T-helper 17 cell (primary cell): ENCODE measurements at places on chromosomes 2 and 18. TPM values are rescaled to one million over a fixed set of nuclear protein-coding genes. Genes with fewer than 3 reads are reported as not detected.

DNA sequence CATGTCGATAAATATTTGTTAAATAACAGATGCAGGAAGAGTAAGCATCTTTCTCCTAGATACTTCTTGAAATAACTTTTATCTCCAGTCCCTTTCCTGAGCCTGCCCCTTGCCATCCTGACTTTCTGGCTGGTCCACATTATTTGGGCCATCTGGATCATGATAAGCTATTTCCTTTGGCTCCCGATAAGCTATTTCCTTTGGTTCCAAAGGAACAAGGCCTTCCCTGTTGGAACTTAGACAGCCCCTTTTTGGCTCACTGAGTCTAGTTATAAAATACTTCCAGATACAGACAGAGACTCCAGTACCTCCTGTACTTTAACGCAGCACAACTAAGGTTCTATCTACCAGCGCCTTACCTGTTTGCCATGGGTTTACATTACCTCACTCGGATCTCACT is 205.3 kb upstream of the CCDC150 start:
- DNase-seq = no peak

GRCh38 chr2:120283649-120284048 is 31.0 kb downstream of the RALB start:
- no peak for DNase-seq

The TANC1 gene
- 1.4 TPM for total RNA-seq

The SEPTIN10 gene
- 3.9 TPM for total RNA-seq

DNA sequence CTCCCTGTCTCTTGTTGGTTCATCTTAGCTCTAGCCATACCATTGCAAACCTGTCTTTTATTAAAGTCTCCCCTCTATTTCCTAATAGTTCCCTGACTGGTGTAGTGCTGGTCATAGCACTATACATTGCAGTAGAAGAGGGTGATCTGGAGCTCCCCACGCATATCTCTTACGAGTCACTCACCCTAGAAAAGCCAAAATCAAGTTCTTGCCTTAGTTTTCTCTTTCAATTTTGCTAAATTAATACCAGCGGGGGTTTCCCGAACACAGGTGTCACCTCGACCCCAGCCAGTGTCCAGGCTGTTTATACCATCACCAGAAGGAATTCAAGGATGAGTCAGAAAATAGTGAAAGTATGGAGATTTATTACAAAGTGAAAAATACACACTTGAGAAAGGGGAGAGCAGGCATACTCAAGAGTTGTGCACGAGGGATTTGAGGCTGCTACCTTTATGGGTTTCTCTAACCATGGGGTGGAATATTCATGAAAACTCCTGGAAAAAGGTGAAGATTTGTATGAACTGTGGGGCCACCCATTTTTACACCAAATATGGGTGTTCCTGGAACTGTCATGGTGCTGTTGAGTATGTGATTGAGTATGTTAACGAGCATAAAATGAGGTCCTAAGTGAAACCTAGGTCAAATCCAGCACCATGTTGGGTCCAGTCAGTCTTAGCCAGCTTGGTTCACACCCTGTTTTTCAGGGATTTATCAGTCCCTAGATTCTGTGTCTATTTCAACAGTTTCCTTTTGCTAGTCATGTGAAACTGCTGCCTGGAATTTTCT is 20.2 kb downstream of the PROKR1 start:
- DNase-seq = no peak

GRCh38 chr2:208118918-208119317 is 5.4 kb downstream of the CRYGD start:
- no peak for DNase-seq

- DNase-seq = no peak
Observed at GRCh38 chr2:55311444-55311870, 42.4 kb upstream of the MTIF2 start.

The CRYGD gene
- total RNA-seq = not detected

DNA sequence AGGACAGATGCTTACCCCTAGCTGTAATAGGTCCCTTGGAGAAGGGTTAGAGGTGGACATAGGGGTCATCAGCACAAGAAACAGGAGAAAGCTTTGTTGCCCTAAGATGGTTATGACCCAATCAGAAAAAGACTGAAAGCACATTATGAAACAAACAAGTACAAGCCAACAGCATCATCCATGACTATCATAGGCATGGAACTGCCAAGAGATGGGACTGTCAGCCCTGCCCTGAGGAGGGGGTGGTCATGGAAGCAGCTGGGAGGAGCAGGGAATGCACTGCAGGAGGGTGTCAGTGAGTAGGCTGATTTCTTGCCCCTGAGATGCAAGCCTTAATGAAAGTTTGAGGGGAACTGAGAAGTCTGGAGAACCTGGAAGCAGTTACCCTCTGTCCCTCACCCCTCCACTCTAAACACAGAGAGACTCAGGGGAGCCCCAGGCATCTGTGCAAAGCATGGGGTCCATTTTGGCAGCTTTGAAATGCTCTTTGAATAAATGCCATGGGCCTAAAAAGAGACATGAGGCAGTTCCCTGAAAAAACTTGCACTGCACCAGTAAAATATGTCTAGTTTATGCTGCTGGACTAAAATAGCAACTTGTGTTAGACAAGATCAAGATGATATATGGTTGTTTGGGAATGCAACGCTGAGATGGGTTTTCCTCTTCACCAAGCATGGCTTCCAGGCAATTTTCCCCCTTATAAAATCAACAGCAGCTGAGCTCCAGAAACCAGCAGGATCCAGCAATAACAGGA is 122.7 kb upstream of the ZFP36L2 start:
- no peak for DNase-seq

The GORASP2 gene
- total RNA-seq = 89.4 TPM

DNA sequence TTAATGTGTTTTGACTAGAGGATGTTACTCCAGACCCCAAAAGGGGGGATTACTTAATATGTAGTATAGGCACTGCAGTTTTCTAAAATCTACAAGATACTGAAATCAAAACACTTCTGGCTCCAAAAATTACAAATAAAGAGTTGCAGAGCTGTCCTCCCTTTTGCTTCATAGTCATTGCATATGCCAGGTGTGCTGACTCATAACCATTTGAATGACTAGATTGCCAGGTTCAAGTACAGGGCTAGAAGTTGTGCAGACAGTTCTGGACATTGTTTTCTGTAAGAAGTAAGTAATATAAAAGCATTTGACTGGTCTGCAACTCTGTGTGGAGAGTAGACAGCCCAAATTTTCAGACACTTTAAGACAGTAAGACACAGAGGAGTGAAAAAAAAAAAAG is 6.7 kb downstream of the CWC22 start:
- no peak for DNase-seq

The HAAO gene
- total RNA-seq = 0.37 TPM

- no peak for DNase-seq
Observed at GRCh38 chr2:75801234-75801982, 90.7 kb upstream of the GCFC2 start.

- no peak for DNase-seq
Observed at GRCh38 chr2:42752314-42752713, 11.6 kb downstream of the OXER1 start.

The ARHGAP28 gene
- not detected for total RNA-seq

DNA sequence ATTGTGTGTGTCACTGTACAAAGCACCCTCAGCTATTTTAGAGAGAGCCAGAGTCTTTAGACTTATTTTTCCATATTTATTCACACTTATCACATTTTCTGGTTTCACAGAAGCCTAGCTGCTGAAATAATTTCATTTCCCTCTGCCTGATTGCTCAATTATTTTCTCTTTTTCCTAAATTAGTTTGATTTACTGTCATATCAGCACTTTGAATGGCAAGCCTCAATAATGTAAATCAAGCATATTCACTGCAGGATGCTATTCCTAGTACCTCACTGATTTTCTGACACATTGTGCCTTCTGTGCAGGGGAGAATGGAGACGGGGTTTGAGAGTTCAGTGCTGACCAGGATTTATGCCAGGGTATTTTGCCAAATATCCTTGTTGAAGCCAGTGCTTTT is 48.3 kb downstream of the CPS1 start:
- DNase-seq = no peak

GRCh38 chr2:121486191-121486790 is 44.4 kb upstream of the RNU4ATAC start:
- no peak for DNase-seq

The SNRPD1 gene
- 29.9 TPM for total RNA-seq

- no peak for DNase-seq
Observed at GRCh38 chr2:24429197-24430074, 61.6 kb upstream of the NCOA1 start.

- DNase-seq = no peak
Observed at GRCh38 chr2:223034221-223034975, 17.6 kb upstream of the KCNE4 start.

DNA sequence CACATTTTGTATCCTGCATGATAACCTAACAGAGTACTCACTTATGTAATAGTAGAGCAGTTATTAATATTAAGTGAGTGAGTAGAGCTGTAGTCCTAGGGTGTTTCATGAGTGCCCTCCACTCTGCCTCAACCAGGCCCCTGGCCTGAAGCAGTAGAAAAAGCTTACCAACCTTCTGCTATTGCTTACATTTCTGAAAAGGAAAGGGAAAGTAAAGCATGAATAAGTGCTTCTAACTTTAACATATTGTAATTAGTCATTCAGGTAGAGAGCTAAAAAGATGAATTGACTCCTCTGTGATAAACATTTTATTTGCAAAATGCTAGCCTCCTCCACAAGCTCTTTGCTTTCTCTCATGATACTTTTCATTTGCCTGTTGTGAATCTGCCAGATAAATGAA is 94.7 kb upstream of the RPE start:
- DNase-seq = no peak

DNA sequence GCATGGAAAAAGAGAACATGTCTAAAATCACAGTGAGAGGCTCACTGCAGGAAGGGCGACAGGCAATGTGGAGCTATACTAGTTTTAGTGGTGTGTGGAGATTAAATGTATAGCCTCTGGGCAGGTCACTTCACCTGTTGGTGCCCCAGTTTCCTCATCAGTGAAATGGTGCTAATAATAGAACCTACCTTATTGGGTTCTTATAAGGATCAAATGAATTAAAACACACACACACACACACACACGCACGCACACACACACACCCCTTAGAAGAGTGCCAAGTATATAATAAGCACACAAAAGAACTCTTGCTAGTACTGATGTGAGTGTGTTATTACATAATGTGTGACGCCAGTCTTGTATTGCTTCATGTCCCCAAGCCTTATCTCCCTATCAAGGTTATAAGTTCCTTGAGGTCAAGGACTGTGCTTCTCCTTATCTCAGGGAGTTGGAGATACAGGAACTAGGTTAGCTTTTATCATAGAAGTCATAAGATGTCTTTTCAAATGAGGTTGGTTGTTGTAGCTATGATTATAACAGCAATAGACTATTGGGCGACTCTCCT is 98.0 kb upstream of the CXCR4 start:
- no peak for DNase-seq

DNA sequence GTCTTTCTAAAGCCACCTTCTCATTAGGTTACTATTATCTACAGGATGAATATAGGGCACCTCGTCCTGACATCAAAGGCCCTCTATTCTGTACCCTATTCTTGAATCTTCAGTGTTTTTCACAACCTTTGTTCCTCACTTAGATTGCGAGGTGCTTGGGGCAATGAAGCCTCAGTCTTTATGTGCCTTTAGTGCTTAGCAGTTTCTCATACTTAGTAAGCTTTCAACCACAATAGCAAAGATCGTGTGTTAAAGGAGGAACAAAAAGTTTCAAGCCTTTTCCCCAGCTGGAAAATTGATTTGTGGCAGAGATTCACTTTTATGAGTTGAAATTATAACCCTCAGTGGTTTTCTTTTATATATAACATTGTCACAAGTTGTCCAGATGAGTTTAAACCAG is 226.9 kb downstream of the MYO3B start:
- no peak for DNase-seq

DNA sequence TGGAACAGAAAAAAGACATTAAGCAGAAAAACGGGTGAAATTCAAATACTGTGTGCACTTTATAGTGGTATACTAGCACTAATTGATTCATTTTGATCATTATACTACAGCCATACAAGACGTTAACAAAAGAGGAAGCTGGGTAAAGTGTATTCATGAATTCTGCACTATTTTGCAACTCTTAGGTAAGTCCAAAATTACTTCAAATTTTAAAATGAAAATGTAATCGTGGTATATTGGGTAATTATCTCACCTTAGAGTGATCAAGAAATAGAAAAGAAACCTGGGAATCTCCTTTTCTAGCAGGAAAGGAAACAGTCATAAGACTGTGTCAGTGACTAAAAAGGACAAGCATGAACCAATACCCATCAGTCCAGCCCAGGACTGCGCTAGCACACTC is 5.4 kb downstream of the TGFBRAP1 start:
- DNase-seq = no peak

DNA sequence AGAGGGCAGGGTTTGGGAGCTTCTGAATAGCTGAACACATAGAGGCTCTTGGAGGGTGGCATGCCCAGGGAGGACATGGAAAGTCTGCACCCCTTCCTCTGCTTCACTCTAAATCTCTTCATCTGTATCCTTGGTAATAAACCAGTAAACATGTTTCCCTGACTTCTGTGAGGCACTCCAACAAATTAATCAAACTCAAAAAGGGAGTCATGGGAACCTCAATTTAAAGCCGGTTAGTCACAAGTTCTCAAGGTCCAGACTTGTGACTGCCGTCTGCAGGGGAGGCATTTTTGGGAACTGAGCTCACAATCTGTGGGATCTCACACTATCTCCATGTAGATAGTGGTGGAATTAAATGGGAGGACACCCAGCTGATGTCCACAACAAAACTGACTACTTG is 33.1 kb upstream of the STON1 start:
- no peak for DNase-seq

DNA sequence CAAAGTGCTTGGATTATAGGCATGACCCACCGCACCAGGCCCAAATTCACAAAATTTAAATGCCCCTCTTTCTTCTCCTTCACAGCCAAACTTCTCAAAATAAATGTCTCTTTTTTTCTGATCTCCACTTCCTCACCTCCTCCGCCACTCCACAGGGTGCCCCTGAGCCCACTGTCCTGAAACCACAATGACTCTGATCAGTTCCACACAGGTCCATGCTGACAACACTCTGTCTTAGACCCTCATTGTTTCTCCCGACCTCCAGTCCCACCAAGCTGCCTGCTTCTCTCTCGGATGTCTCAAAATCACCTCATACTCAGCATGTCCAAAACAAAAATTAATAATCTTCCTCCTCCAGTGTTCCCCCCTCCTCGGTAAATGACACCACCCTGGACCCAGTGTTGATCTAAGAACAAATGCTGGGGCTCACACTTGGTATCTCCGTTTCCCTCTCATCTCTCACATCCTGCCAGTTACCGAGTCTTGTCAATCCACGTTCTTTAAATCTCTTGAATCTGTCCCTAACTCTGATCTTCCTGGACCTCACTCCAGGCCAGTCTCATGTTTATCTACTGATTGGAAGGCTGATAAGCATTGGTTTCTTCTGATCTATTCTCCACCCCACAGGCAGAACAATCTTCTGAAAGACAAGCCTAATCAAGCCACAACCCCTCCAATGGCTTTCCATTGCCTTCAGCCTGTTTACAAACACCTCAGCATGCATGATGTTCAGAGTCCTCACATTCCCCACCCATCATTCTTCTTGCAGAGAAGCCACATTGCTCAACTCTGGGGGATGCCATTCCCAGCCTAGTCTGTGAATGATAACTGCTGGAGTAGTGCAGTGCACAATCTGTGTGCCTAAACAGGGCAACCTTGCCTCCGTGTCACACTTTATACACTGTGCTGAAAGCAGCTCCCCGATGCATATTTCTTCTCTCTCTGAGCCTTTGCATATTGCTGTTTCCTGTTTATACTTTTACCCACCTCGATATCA is 12.4 kb upstream of the ANKRD44 start:
- DNase-seq = no peak

The KCNJ13 gene
- total RNA-seq = not detected

GRCh38 chr2:234146087-234146826 is 95.8 kb downstream of the SPP2 start:
- no peak for DNase-seq

GRCh38 chr2:25385910-25386309 is 44.2 kb upstream of the DNMT3A start:
- DNase-seq = no peak
